ENCODE measurements at places on chromosomes 2 and 18. TPM values are rescaled to one million over a fixed set of nuclear protein-coding genes. Genes with fewer than 3 reads are reported as not detected.

The HOXD4 gene
- total RNA-seq = 37.0 TPM

The IL36A gene
- total RNA-seq = not detected

The CRYGD gene
- not detected for total RNA-seq

The SERPINB4 gene
- total RNA-seq = 0.17 TPM

The LDAH gene
- total RNA-seq = 26.9 TPM

GRCh38 chr2:53018825-53019425 is 748.7 kb upstream of the CHAC2 start:
- DNase-seq = no peak

- DNase-seq = no peak
Observed at GRCh38 chr2:179037807-179038206, 12.1 kb downstream of the CCDC141 start.

DNA sequence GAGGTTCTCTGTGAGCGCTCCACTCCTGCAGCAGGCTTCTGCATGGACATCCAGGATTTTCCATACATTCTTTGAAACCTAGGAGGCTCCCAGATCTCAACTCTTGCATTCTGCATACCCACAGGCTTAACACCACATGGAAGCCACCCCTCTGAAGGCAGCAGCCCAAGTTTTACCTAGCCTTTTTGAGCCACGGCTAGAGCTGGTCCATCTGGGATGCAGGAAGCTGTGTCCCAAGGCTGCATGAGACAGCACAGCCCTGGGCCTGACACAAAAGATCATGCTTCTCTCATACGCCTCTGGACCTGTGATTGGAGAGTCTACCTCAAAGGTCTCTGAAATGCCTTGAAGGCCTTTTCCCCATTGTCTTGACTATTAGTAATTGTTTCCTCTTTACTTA is 53.6 kb upstream of the RPRM start:
- DNase-seq = no peak

GRCh38 chr2:196331851-196332250 is 160.5 kb upstream of the STK17B start:
- DNase-seq = no peak

DNA sequence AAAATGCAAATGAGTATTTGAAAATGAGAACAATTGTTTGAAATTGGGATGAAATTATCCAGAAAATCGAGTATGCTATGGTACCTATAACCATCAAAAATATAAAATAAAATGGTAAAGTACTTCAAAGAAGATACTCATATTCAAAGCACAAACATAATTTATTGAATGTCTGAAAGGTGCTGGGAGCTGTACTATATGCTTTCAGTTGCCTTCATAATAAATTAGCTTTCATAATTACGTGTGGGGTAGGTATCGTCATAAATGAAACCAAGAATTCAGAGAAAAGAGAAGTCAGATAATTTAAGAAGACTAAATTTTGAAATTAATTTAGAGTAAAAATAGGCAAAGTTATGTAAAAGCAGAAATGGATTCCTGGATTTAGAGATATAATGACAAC is 721.9 kb upstream of the ACVR2A start:
- DNase-seq = no peak

DNA sequence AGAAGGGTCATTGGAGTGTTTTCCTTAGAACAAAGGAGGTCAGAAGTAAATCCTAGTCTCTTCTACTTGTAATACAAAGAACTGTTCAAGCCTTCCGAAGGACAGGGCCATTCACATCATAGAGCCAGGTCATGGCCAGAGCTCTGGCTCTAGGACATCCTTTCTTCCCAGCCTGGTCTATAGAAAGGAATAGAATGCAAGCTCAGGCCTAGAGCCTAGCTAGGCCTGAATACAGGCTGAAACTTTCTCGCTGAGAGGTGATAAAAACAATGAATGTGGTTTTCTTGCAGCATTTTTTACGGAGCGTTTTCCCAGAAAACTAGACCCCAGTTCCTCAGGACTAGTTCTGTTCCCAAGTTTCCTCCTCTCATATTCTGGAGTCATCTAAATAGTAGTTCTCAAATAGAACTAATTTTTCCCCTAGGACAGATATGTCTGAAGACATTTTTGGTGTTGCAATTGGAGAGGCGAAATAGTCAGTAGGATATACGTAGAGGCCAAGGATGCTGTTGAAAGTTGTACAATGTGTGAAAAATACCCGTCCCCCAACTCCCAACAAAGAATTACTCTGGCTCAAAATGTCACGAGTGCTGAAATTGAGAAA is 6.8 kb downstream of the UGT1A6 start:
- DNase-seq = no peak

All from type B pancreatic cell (in vitro differentiated cells).